HepG2 (cell line): ENCODE measurements at places on chromosomes 4 and X.

DNA sequence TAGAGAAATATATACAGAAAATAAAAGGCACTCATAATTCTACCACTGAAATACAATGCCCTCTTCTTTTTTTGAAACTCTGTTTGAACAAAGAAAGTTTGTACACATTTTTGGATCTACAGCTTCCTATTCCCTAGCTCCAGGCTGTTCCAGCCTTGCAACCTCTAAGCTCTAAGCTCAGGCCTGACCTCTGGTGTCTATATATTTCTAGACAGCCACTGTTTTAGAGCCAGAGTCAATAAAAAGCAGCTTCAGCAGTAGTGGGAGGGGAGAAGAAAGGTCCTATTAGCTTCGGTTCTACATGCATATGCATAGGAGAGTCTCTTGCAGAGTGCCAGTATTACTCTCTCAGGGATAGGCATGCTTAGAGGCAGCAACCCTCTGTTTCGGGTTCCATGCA, 39.7 kb downstream of the CLDN2 start:
- no peaks in the 10 kb centered on the region for H3K27me3 ChIP-seq
- no peak overlapping the region for H3K4me3 ChIP-seq
- peak; percentile 59 for DNase-seq
- 0 out of 3 replicates have a peak, but pooled peaks cover 5% of the 10 kb centered on the region for H3K36me3 ChIP-seq

- no peaks in the 10 kb centered on the region for H3K36me3 ChIP-seq
- H3K4me1 ChIP-seq = no peaks in the 10 kb centered on the region
- DNase-seq = no peak
- no peak overlapping the region for H3K4me3 ChIP-seq
- H3K27ac ChIP-seq = no peak overlapping the region
Observed at GRCh38 chr4:163077680-163078079, 89.0 kb downstream of the NAF1 start.

- H3K36me3 ChIP-seq = no peaks in the 10 kb centered on the region
- H3K27ac ChIP-seq = no peak overlapping the region
- peak; percentile 14 for DNase-seq
- peaks cover 23% of the 10 kb centered on the region for H3K4me1 ChIP-seq
Observed at GRCh38 chr4:88846206-88846790, 148.7 kb upstream of the NAP1L5 start.

DNA sequence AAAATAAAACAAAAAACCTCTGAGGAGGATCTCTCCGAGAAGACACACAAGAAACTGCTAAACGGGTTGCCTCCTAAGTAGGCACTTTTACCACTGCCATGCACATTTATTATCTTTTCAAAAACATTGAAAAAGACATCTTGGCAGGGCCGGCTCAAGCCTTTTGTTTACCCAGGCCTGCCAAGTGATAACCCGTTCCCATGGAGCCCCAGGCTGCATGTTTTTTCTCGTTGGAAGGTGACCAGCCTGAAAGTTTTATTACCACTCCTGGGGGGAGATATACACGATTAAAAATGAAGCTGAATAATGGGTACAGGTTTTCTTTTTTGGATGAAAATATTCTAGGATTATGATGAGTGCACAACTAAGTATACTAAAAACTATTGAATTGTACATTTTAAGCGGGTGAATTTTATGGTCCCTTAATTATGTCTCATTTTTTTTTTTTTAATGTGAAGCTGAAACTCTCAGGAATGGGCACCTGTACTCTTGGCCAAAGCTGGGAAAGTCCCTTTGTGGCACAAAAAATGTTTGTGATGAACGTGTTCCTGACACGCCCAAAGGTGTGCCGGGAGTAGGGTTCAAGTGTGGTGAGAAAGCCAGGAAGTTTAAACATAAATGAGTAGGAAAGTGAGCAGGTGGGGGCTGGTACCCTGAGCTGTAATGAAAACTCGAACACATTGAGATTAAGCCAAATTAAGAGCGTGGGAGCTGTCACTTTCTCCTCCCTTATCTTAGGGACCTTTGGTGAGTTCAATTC, 1.5 kb upstream of the MAP7D2 start:
- H3K4me1 ChIP-seq = peaks cover 35% of the 10 kb centered on the region
- no peaks in the 10 kb centered on the region for H3K36me3 ChIP-seq
- no peak overlapping the region for H3K27ac ChIP-seq
- no peaks in the 10 kb centered on the region for H3K27me3 ChIP-seq

GRCh38 chrX:103718120-103718519, 7.4 kb downstream of the TMEM31 start:
- H3K4me1 ChIP-seq = no peaks in the 10 kb centered on the region
- no peak overlapping the region for H3K27ac ChIP-seq
- H3K4me3 ChIP-seq = no peak overlapping the region
- H3K36me3 ChIP-seq = no peaks in the 10 kb centered on the region

DNA sequence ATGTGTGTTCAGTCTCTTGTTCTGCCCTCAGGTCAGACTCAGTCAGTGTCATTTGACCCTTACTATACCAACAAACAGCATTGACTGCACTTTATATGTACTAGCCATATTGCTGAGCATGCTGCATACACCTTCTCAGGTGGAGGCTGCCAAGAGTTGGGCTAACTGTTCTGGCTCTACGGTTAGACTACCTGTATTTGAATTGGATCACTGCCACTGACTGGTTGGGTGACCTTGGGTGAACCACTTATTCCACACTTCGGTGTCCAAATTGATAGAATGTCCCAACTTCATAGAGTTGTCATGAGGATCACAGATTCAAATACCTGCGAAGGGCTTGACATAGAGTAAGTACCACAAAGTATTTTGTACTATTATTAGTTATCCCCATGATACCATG, 91.2 kb upstream of the GPR50 start:
- H3K4me3 ChIP-seq = no peak overlapping the region
- DNase-seq = no peak
- H3K4me1 ChIP-seq = no peaks in the 10 kb centered on the region
- H3K27me3 ChIP-seq = 0 out of 3 replicates have a peak, but pooled peaks cover 10% of the 10 kb centered on the region

DNA sequence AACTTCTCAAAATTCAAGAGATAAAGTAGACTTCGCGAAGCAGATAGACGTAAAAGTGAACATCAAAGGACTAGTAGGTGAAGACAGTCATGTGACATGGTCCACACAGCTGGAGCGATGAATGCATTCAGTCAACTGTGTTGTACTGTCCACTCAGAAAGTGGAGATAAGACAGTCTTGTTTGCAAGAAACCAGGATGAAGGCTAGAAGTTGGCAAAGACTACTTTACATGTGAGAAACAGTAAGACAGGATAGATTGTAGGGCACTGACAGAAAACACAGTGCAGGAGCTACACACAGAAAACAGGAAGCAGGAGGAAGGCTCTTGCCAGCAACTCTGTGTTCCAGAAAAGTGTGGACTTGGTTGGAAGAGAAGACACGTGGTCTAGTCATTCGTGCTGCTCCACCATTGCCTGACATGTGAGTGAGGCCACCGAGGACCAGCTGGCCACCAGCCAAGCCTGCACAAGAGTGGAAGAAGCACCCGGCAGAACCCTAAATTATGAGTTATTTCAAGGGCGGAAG, 78.9 kb downstream of the FAT1 start:
- peak overlapping the region; percentile 87 for H3K27ac ChIP-seq
- peak; percentile 80 for DNase-seq
- H3K4me1 ChIP-seq = peaks cover 54% of the 10 kb centered on the region
- no peaks in the 10 kb centered on the region for H3K27me3 ChIP-seq

DNA sequence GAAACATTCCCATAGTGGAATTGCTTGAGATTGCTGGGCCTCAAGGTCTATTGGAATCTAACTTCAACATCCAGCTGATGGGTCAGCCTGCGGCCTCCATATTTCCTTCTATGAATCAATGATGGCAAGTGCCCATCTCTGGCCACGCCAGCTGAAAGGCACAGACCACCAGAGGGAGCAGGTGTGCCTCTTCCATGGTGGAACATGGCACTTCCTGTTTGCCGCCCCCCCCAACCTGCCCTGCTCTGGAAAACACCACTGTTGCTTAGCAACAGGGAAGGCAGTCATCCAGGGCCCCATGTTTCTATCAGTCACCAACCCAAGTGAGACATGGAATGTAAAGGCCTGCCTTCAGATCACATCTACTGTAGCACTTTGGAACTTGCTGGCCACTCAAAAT, 11.6 kb downstream of the PAGE4 start:
- H3K27ac ChIP-seq = peak overlapping the region; percentile 93
- H3K4me1 ChIP-seq = peaks cover 54% of the 10 kb centered on the region
- H3K4me3 ChIP-seq = no peak overlapping the region
- no peaks in the 10 kb centered on the region for H3K27me3 ChIP-seq
- H3K36me3 ChIP-seq = no peaks in the 10 kb centered on the region

DNA sequence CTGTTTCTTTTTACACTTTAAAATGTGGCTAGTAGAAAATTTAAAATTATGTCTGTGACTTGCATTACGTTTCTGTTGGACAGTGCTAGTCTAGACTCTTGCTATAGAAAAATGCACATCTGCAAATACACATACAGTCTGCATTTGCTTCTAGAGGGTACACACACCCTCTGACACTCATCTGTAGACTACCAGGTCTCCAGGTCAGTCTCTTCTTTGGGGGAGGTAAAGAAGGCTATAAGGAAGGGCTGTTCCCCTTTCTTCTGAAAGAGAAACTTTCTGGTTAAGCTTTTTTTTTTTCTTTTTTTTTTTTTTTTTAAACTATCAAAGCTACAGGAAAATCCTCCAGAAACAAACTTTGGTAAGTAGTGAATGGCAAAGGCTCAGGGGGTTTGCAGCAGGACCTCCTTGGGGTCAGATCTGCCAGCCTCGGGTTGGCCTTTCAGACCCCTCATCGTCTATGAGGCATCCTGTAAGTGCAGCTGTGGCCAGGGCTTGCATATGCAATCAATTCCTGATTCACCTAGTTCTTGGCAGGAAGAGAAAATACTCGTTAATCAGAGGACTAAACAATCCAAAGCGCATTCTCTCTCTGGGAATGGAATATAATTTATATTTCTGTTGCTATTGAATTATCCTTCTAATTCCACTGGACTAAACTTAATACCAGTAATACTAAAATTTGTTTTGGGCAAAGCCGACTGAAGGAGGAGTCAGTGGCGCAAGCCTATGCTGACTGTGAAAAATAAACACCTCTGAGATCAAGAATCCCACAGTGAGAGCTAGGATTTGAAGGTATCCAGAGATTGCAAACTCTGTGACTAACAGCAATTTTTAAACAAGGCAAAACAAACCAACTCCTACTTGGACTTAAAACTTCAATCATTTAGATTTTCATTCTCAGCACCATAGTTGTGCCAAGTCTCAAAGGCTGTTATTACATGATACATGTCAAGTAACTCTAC, 109.3 kb upstream of the TBC1D9 start:
- H3K27me3 ChIP-seq = peaks cover 11% of the 10 kb centered on the region; the same call in 1 of the 3 replicates
- DNase-seq = no peak
- no peaks in the 10 kb centered on the region for H3K36me3 ChIP-seq
- H3K4me3 ChIP-seq = no peak overlapping the region
- H3K27ac ChIP-seq = no peak overlapping the region

DNA sequence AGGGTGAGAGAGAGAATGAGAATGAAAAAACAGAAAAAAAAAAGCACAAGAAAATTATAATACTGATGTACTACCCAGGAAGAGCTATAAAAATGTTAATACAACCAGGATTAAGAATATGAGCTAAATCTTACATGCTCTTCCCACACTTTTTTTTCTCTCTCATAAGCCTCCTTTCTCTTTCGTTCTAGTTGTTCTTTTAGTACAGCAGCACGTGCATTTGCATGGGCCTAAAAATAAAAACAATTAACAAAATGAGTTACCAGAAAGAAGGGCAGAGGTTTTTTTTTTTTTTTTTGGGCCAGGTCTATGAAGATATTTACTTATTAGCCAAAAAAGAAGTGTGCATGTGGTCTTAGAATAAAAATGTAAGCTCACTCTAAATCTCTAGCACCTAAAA, 105.5 kb downstream of the NEK1 start:
- H3K27me3 ChIP-seq = no peaks in the 10 kb centered on the region
- no peaks in the 10 kb centered on the region for H3K36me3 ChIP-seq
- no peak overlapping the region for H3K27ac ChIP-seq
- no peak for DNase-seq

DNA sequence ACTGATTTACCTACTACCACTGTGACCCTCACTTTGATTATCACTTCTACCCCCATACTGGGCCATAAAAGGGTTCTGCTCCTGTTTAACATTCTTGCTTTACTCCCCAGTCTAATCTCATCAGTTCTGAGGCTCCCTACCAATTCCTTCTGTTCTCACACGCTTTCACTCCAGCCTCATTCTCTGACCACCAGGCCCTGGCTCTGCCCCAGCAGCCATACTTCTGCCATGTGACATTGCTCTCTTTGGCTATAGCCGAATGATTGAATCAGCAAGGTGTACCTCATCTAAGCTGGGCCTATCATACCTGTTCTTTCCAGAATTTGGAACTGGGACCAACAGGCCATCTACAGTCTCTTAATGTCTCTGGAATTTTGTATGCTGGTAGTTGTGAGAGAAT, 14.4 kb upstream of the ELF2 start:
- H3K27ac ChIP-seq = no peak overlapping the region
- H3K4me3 ChIP-seq = no peak overlapping the region; the same call in 1 of the 2 replicates
- no peaks in the 10 kb centered on the region for H3K27me3 ChIP-seq
- H3K4me1 ChIP-seq = peaks cover 9% of the 10 kb centered on the region; the same call in 1 of the 2 replicates
- no peaks in the 10 kb centered on the region for H3K36me3 ChIP-seq

DNA sequence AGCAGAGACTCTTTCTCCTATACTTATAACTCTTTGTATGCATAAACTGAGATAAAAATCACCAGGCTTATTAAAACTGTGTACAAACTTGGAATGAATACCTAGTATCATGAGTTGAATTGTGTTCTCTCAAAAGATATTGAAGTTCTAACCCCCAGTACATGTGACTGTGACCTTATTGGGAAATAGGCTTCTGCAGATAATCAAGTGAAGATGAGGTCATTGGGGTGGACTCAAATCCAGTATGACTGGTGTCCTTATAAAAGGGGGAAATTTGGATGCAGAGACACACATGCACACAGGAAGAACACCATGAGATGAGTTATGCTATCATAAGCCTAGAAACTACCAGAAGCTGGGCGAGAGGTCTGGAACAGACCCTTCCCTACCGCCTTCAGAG, 26.2 kb downstream of the ZNF827 start:
- H3K36me3 ChIP-seq = no peaks in the 10 kb centered on the region
- no peak for DNase-seq
- peaks cover 9% of the 10 kb centered on the region for H3K4me1 ChIP-seq

- no peaks in the 10 kb centered on the region for H3K4me1 ChIP-seq
- no peaks in the 10 kb centered on the region for H3K27me3 ChIP-seq
- H3K4me3 ChIP-seq = no peak overlapping the region
- no peak for DNase-seq
Observed at GRCh38 chr4:65152205-65152604, 518.1 kb downstream of the EPHA5 start.

GRCh38 chr4:14726877-14727361, 275.4 kb upstream of the CPEB2 start:
- no peaks in the 10 kb centered on the region for H3K4me1 ChIP-seq
- DNase-seq = no peak
- no peak overlapping the region for H3K27ac ChIP-seq
- no peaks in the 10 kb centered on the region for H3K36me3 ChIP-seq
- no peak overlapping the region for H3K4me3 ChIP-seq

GRCh38 chrX:77953708-77954107, 15.7 kb downstream of the PGAM4 start:
- H3K27me3 ChIP-seq = no peaks in the 10 kb centered on the region
- no peaks in the 10 kb centered on the region for H3K36me3 ChIP-seq
- no peaks in the 10 kb centered on the region for H3K4me1 ChIP-seq
- DNase-seq = no peak
- no peak overlapping the region for H3K27ac ChIP-seq

GRCh38 chr4:18630218-18631110, 608.9 kb upstream of the LCORL start:
- no peak overlapping the region for H3K4me3 ChIP-seq
- DNase-seq = no peak
- no peaks in the 10 kb centered on the region for H3K36me3 ChIP-seq
